ENCODE measurements at places on chromosomes 11 and 22.

- DNase-seq = no peak
These were observed 13.3 kb downstream of the ZDHHC5 start for GRCh38 chr11:57681168-57681567.

GRCh38 chr22:44025171-44026065 lies 1.3 kb downstream of the PARVB start:
- DNase-seq = peak; percentile 93

- DNase-seq = no peak
These were observed 94.8 kb upstream of the PHOX2A start for GRCh38 chr11:72338741-72339140.

DNA sequence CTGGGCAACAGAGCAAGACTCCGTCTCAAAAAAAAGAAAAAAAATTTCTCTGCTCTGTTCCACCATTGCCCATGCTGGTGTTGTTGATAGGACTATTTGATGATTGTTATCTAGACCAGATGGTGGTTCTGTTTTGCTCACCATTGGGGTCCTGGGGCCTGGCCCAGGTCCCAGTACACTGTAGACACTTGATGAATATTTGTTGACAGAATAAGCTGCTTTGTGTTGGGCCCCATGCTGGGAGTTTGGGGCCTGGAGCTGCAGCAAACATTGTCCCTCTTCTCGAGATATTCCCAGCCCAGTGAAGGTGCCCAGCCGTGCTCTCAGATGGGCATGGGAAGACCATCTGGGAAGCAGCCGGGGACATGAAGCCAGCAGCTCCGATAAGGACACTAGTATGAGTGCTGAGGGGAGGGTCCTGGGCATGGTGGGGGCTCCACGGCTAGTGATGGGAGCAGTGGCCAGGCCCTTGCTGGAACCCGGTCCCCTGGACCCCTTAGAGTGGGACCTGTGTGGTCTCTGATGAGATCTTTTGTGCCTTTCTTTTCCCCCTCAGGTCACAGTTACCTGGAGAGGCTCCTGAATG lies 13.6 kb downstream of the INCENP start:
- no peak for DNase-seq

DNA sequence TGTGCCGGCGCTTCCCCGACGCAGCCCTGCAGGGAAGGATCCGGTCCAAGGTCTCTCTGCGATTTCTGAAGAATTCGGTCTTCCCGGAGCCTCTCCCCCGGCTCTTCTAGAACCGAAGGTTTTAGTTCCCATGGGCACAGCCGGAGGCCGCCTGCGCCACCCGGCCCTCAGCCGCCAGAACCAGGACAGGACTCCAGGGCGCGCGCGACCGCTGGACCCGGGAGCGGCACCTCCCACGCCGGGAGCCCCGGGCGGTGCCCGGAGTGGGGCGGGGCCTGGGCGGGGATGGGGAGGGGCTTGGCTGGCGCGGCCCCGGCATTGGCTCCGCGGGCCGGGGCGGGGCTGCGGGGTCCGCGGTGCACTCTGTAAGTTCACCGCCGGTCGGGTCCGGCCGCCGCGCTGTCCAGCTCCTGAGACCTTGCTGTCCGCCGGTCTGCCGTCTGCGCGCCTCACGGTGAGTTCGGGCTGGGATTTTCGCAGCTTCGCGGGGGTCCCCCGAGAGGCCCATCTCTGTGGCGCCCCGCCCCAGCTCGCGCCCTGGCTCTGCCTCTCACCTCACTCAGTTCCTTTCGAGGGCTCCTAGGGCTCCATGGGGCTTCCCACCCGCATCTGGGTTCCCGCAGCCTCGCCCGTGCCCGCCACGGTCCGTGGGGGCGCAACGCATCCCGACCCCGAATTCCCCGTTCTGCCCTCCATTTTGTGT lies at the start of gene CDC42EP2:
Gene CDC42EP2, plus strand, starts transcription at position 366 of the 703 bp plus-strand sequence. CDS start 6,033 bp downstream, outside the sequence.
- peak; percentile 96 for DNase-seq

DNA sequence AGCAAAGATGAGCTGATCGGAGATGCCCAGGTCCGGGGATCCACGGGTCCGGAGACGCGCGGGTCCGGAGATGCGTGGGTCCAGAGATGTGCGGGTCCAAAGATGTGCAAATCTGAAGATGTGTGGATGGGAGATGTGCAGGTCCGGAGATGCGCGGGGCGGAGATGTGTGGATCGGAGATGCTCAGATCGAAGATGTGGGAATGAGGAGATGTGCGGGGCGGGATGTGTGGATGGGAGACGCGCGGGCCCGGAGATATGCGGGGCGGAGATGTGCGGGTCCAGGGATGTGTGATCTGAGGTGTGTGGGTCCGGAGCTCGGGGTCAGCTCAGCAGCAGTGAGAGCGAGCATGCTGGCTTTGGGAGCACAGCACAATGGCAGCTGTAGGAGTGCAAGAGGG lies 35.5 kb downstream of the CDPF1 start:
- DNase-seq = no peak

GRCh38 chr11:108364159-108364558 lies 103.2 kb downstream of the C11orf65 start:
- no peak for DNase-seq

DNA sequence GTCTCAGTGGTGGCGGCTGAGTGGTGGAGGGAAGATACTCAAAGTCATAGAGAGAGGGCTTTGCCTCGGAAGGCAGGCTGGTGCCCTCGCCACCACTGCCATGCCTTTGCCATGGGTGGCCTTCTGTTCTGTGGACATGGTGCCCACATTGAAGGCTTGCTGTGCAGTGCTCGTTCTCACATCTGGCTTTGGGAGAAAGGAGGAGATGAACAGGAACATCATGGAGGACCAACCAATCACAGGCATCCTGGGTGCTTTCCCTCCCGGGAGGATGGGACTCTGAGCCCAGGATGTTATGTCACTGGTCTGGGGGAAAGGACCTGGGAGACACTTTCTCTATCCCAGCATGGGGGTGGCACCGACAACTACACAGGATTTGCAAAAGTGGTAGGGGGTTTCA lies 82.3 kb upstream of the NARS2 start:
- DNase-seq = no peak

DNA sequence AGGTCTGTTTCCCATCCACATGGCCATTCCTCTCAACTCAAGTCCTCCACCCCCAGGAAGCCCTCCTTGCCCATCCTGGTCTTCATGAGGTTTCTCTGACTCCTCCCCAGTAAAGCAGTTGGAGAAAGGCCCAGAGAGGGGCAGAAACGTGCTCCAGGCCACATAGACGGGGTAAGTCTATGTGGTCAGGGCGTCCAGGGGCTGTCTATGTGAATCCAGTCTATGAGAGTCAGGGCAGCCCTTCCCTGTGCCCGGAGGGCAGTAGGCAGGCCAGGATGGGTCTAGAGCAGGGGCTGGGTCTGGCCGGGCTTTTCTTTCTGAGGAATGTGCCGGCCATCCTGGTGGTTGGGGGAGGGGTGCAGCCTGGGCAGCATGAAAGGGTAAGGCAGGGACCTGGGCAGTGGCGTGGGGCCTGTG lies 11.7 kb downstream of the GUCD1 start:
- no peak for DNase-seq

DNA sequence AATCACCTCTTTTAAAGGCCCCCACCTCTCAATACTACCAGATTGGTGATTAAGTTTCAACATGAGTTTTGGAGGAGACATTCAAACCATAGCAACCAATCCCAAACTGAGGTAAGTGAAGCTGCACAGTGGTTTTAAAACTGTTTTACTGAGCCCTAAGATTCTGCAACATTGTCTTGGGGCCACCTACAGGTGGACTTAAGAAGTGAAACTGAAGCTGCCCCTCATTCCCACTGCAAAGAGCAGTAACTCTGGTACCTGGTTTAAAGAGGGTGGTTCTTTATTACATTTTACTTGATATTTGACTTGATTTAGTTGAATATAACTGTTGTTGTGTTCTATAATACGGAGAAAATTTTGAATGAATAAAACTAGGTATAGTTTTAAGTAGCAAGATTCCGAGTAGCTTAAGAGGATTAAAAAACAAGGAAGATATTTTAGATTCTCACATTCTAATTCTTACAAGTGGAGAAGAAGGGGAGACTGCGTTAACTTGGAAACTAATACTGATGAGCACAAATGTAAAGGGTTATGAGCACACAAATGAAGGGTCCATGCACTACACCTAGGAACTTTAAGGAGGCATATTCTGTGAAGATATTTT lies 26.7 kb downstream of the SYT9 start:
- DNase-seq = peak; percentile 49

GRCh38 chr22:49297871-49298721 lies 529.6 kb downstream of the BRD1 start:
- no peak for DNase-seq

DNA sequence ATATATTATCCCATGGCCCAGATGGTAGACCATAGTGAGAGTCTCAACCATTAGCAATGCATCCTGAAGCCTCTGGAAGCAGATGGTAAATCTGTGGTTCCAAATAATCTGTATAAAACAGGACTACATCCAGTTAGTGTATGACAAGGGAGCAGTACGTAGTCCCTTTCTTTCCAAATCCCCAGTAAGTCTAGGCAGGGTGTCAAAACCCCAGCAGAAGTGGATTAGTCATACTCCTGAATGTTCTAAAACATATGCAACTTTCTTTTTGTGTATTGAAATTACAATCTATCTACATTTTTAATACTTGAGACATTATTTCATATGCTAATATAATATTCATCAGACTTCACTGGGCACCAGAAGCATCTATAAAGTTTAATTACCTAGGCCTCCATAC lies 295.1 kb upstream of the ANO5 start:
- no peak for DNase-seq

DNA sequence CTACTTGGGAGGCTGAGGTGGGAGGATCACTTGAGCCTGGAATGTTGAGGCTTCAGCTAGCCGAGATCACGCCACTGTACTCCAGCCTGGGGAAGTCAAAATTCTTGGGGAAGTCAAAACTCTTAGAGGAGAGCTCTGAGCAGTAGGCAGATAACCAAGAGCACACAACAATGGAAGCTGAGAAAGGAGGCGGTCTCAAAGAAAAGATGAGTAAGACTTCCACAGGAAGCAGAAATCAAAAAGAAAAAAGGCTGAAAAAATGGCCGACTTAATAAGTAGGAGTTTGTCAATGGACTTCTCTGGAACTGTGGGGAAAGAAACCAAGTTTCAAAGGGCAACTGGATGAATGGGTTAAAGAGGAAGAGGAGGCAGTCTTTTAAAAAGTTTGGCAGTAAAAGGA lies 32.1 kb downstream of the RAB30 start:
- no peak for DNase-seq

- no peak for DNase-seq
These were observed 1.8 kb downstream of the TMEM86A start for GRCh38 chr11:18700375-18700774.

- DNase-seq = no peak
These were observed 40.4 kb downstream of the FLI1 start for GRCh38 chr11:128734103-128734831.

DNA sequence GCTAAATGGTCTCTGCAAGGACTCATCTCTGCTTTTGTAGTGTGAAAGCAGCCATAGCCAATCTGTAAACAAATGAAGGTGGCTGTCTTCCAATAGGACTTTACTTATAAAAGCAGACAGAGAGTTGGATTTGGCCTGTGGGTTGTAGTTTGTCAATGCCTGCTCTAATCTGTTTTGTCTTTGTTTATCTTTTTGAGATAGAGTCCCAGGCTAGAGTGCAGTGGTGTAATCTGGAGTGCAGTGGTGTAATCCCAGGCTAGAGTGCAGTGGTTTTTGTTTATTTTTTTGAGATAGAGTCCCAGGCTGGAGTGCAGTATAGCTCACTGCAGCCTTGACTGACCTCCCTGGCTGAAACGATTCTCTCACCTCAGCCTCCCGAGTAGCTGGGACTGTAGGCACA lies 8.6 kb downstream of the PPP6R3 start:
- no peak for DNase-seq

DNA sequence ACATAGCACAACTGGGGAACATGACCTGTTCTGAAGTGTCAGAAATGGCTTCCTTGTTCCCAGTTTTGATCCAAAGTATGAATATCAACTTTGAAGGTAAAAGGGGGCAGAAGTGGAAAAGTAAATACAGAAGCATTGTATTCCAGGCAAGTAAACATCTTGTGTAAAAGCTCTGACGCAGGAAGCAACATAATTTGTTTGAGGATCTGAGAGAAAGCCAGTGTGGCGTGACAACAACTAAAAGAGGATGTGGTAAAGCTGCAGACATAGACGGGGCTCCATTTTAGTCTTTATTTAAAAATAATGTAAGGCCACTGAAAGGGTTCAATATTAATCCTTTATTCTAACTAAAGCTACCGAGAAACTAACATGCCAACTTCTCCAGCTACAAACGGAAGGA lies 310.2 kb downstream of the DLG2 start:
- DNase-seq = peak; percentile 35

GRCh38 chr22:23835484-23836144 lies 3.2 kb downstream of the DERL3 start:
- no peak for DNase-seq

DNA sequence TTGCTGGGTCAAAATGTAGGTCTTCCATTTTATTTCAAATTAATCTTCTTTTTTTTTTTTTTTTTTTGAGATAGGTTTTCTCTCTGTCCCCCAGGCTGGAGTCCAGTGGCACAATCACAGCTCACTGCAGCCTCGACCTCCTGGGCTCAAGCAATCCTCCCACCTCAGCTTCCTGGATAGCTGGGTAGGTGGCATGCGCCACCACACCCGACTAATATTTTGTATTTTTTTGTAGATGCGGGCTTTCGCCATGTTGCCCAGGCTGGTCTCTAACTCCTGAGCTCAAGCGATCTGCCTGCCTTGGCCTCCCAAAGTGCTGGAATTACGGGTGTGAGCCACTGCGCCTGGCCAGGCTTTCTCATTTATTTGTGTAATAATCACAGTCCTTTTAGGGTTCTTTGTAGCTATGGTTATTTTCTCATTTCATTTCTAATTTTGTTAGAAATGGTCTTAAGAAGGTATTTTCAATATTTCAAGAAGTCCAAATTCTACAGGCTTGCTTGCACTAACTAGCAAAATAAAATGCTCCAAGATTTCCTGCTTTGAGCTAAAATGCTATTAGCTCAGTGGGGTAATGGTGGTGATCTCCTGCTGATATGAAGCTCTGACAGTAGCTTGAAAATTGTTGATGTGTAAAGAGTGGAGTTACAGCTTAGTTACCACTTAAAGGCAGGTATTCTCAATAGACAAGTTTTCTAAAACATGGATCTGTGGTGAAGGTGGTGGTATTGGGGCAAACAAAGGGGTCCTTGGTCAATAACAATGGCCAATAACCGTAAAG lies 50.0 kb downstream of the RBX1 start:
- no peak for DNase-seq

GRCh38 chr11:110026858-110027626 lies 66.2 kb upstream of the ZC3H12C start:
- peak; percentile 76 for DNase-seq

- DNase-seq = no peak
These were observed 33.8 kb upstream of the SPON1 start for GRCh38 chr11:13928566-13929251.

- DNase-seq = no peak
These were observed 2.1 kb upstream of the PHLDB1 start for GRCh38 chr11:118605116-118605867.

- DNase-seq = no peak
These were observed 237.0 kb upstream of the MPPED2 start for GRCh38 chr11:30823119-30823518.

DNA sequence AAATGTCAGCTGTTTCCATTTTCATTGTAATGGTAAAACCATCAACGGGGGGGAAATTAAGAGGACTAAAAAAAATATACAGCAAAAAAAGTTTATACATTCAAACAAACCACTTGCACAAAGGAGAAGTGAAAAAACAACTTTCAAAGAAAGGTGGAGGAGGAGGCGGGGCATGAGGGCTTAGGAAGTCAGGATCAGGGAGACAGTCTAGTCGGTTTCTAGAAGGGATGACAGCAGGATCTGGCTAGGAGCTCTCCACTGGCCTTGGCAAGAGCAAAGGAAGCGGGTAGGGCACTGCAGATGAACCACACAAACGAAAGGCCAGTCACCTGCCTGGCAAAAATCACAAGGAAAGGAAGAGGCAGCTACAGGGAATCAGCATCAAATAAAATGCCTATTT lies 31.0 kb downstream of the NAP1L4 start:
- DNase-seq = no peak

Measured in GM20000 (cell line).